ENCODE measurements at places on chromosomes 5 and 9.
A peak's percentile ranks its signal among the peaks of the same experiment; 100 is the strongest.

- DNase-seq: no peak
Measured at GRCh38 chr9:105299190-105299854, 54.9 kb downstream of the SLC44A1 start.

DNA sequence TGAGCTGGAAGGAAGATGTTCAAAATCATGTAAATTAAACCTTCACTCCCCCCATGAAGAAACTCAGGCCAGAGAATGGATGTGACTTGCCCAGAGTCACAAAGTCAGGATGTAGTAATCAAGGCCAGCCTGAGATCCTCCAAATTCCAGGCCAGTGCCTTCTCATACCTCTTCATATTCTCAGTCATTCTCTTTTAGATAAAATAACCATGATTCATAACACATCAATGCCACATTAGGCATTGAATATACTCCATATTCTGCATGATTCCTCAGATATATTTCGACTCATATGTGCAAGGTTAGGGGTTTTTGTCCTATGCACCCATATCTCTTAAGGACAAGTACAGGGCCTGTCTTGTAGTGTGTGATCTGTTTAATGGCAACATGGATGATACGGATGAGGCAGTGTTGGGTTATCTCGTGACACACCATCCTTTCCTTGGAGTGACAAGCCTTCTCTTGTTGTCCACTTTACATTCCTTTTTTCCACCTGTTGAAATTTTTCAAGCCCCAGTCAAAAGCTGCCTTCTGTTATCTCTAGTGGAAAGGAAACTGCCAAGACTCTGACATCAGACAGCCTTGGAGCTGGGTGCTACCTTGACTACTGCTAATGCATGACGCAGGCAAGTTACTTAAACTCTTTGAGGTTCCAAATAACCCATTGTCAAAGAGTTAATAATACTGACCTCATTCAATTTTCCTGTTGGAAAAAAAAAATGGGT is 227.5 kb upstream of the NR4A3 start:
- no peak for DNase-seq

GRCh38 chr9:123482295-123482968 is 126.4 kb downstream of the CRB2 start:
- DNase-seq: no peak

GRCh38 chr5:151140686-151141459 is 16.7 kb downstream of the ANXA6 start:
- no peak for DNase-seq

DNA sequence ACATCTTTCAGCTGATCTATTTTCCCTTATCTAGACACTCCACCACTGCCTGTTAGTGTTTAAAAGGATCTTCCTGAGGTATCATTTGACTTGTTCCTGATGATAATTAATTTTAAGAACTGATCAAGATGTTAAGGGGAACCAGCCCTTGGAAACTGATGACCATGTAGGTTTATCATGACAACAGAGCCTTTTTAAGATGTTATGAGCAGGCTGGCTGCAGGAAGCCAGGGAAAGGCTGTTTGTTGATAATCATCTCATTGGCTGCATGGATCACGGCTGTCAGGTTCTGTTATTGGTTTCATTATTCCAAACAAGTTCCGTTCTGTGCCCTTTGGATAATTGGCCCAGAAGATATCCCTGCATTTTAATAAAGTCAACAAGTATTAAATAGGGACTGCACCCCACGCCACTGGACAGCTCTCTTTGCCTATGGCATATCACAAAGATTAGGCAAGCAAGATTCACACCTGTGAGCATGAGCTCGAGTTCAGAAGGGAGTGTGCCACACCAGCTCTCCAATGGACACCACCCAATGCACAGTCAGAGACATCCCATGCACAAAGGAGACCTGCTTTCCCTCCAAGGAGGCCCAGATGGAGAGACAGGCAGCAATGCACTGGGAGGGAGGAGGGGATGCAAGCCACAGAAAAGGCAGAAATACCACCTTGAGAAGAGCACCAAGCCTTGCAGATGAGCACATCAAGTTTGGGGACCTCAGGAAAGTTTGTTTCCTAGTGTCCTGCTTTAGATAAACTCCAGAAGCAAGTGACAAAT is 88.7 kb downstream of the SPOCK1 start:
- DNase-seq: no peak

DNA sequence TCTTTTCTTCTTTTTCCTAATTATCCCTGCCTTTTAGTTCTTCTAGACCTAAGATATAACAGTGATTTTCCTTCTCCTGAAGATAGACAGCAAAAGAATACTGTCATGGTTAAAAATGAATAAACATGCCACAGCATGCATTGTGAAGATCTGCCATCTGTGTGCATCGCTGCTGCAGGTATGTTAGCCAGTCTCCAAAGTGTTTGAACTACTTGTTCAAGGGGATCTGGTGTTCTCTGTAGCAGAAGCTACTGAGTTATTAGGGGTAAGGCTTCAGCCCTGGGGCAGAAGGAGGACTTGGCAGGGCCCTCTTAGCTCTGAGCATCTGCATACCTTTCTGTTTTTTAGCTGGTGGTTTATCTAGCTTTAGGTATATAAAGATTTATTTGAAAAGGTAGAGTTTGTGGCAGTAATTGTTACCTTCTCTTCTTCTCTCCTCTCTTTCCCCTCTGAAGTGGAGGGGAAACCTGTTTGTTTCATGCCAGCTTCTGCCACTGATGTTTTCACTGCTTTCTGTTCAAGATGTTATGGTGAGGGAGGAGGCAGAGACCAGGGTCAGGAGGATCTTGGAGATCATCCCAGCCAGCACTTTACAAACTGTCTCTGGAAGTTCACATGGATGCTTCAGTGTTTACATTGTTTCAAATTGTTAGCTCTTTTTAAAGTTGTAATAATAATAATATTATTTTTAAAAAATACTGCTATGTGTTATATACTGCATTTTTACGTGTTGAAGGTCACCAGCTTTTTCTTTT is 25.2 kb downstream of the GALNT10 start:
- no peak for DNase-seq

GRCh38 chr9:72589667-72590521 is 68.5 kb downstream of the TMC1 start:
- no peak for DNase-seq

DNA sequence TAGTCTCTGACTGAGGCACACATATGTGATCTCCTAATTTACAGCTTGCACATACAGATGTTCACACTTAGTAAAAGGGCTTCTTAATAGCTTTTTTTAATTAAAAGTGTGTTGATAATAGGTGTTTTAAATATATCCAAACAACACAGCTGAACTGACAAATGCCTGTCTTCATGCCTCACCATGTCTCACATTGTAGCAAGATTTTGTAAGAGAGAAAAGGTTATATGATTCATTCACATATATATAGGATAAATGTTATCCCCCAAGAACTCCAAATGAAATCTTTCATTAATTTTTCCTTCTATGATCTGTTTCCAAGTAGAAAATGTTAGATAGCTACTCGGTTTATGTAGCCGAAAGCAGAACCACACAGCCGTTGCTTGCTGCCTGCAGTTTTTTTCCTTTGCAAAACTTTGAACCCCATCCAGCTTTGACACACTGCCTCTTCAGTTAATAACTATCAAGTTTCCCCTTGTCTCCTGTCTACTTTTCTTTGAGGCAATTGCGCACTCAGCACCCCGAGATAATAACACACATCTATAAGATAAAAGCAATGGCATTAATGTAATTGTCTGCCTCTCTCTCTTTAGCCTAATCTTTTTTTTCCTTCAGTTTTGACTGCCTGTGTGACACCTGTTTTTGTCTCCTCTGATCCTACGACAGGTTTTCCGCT is 299.2 kb downstream of the BNC2 start:
- DNase-seq: no peak

- no peak for DNase-seq
Measured at GRCh38 chr9:109518621-109519335, 20.7 kb upstream of the PTPN3 start.

- no peak for DNase-seq
Measured at GRCh38 chr9:137170486-137171148, 766 bp upstream of the LRRC26 start.

- no peak for DNase-seq
Measured at GRCh38 chr5:31347552-31347905, 154.0 kb downstream of the CDH6 start.

DNA sequence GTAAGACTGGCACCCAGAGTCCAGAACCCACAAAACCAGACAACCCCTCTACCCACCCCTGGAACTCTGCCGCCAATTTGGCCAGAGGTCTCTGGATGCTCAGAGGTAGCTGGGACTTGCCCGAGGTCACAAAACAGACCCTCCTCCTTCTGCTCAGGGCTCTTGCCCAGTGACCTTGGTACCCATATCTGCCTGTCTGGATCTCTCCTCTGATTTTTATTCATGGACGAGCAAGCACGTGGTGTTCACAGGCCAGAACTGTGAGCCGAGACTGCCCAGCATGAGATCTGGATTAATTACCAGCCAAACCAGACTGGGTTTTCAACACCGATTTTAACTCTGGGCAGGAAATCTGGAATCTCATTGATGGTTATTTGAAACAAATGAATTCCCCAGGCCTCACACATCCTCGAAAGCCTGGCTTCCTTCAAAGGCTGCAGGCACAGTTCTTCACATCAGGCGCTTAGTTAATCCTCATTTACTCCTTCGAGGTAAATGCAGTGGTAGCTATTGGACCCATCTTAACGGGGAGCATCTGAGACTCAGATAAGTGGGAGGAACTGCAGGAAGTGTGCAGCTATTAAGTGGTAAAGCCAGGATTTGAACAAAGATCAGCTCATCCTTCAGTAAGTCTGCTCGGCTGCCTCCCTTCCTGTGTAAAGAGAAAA is 21.4 kb downstream of the COL27A1 start:
- no peak for DNase-seq

- peak; percentile 56 for DNase-seq
Measured at GRCh38 chr5:129459777-129460671, at the start of gene ADAMTS19. TSS of gene ADAMTS19 (plus strand) at chr5:129460298. CDS start at chr5:129460392, 94 bp downstream.

DNA sequence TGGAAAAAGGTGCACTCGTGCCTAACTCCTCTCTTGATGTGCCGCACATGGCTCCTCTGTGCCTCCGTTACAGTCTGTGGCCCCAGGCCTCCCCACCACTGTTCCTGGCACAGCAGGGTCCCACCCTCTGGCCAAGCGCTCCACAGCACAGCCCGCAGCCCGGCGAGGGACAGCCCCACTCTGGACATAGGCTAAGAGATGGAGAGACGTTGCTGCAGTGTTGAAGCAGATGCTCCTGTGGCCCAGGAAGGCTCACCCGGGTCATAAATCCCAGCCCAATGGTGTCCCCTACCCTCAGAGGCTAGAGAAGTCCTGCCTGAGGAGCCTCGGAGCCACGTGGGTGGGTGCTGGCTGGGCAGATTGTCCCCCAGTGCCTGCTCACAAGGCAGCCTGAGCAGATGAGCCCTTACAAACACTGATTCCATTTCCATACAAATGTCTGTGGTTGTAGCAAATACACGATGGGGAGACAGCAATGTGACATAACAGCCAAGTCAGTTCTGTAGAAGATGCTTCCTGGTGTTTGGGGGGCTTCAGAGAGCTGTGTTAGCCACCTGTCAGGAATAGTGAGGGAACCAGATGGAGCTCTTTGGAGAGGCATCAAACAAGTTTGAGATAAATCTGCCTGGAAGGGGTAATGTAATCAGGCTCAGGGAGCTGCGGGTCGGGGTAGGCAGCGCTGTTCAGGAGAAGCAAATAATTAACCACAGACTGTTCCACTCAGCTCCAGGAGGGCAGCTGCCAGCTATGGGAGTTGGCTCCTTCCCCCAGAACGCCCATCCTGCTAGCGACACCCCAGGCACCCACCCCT is 41.7 kb downstream of the C5orf15 start:
- DNase-seq: no peak

- DNase-seq: no peak
Measured at GRCh38 chr9:72539824-72540347, 18.5 kb downstream of the TMC1 start.

DNA sequence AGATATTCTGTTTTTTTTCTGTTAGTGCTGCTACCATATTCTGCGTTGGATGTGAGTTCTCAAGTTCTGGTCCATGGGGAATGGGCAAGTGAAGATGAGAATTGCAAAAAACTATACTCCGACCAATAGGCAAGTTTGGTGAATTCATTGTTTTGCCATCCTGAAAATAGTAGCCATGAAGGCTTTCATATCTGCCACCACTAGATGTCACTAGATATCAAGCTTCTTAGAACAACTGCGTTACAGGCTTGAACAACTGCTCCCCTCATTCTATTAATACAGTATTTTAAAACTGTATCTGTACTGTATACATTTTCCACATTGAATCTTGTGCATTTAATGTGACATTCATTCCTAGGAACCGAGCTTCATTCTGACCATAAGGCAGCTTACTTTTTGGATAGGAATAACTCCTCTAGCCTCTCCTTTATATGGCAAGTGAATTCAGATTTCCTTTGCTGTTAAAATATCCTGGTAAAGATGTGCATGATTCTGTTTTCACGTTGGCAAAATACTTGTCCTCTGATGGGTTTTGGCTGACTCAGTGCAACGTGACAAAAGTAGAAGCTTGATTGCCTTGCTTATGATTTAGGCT is 163.6 kb downstream of the SREK1 start:
- DNase-seq: peak; percentile 74

DNA sequence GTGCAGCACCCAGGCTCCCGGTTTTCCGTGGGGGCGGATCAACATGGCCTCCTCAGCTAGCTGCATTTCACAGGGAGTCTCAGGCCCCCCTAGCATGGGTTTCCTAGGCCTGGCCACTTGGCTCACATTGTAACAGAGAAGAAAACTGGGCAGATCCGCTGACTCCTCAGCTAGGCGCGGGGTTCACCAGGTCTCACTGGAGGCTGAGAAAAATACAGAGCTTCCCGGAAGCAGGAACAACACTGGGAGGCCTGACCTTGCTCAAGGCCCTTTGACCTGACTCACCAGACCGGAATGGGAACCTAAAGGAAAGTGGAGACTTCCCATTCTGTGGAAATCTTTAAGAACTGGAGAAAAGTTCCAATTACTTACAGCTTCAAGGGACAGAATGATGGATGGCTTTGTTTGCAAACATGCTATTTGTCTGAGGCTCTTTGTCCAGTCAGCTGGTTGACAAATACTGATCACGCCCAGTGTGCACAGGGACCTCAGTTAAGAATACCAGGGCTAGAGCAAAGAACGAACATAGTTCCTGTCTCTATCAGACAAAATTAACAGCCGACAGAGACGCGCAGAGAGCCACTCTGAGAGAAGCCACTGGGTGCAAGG is 88.7 kb upstream of the LRRTM2 start:
- DNase-seq: no peak

- no peak for DNase-seq
Measured at GRCh38 chr9:130173666-130173983, 1.4 kb downstream of the NCS1 start.

- no peak for DNase-seq
Measured at GRCh38 chr5:9653061-9653460, 22.9 kb upstream of the TAS2R1 start.

- no peak for DNase-seq
Measured at GRCh38 chr9:21993007-21993406, 1.2 kb downstream of the CDKN2A start.

GRCh38 chr5:43041669-43042175 is 1.6 kb upstream of the ANXA2R start:
- DNase-seq: no peak
